ENCODE measurements at places on chromosomes 13 and 19.

DNA sequence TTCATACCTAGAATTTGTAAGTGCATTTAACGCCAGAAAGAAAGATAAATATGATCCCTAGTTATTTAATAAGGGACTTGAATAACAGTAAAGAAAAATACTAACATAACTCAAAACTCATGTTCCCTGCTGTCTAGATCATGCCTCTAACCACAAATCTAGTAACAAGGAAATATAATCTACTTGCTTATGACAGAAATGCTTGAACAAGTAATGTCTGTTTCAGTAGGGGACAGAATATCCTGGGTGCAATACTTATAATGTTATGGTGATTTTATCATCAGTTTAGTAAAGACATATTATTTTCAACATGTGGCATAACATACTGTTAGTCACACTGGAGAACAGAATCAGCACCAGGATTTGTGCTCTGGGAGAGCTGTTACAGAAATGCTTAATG is 861.9 kb upstream of the SLITRK1 start:
- DNase-seq: no peak

DNA sequence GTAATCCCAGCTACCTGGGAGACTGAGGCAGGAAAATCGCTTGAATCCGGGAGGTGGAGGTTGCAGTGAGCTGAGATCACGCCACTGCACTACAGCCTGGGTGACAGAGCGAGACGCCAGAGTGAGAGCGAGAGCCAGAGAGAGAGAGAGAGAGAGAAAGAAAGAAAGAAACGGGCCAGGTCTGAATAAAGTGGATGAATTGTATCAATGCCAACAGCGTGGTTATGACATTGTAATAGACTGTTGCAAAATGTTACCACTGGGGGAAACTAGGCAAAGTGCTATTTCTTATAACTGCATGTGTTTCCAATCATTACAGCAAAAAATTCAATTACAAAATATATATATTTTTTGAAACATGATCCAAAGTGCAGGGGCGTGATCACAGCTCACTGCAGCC is 11.8 kb upstream of the BTBD2 start:
- DNase-seq: peak; percentile 41

- no peak for DNase-seq
Observed at GRCh38 chr13:105972306-105972721, 563.1 kb downstream of the EFNB2 start.

DNA sequence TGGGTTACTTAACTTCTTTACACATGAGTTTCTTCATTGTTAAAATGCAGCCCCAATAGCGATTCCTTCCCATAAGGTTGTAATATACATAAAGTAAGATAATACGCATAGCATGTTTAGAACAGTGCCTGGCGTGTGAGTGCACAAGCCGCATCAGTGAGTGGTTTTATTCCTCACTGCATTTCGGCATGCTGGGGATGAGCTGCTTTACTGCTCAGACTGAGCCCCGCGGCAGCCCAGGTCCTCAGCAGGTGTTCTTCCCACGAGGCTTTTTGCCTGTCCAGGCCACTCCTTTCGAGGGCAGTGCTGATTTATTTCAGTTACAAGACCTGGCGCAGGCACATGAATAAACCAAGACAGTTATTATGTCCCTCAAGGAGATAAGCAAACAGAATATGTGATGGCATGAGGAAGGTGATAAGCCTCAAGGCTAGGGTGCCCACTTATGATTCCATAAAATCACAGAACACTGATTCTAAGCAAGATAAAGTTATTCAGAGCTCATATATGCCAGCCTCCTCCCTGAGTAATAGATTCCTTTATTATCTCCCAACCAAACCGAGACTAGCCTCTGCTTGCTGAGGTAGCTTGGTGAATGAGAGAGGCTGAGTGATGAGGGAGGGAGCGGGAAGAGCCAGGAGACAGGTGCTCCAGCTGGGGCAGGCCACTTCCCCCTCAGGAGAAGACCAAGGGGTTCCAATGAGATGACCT is 505.5 kb downstream of the DIAPH3 start:
- DNase-seq: peak; percentile 9

DNA sequence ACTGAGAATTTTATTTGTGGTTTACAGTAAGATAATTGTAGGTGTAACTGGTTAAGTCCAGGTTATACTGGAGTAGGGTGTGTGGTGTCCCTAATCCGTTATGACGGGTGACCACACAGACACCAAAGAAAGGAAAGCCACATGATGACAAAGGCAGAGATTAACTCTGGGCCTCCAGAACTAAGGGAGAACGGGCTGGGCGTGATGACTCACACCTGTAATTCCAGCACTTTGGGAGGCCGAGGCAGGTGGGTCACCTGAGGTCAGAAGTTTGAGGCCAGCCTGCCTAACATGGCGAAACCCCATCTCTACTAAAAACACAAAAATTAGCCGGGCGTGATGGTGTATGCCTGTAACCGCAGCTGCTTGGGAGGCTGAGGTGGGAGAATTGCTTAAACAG is 10.2 kb upstream of the FUT2 start:
- DNase-seq: peak; percentile 39

DNA sequence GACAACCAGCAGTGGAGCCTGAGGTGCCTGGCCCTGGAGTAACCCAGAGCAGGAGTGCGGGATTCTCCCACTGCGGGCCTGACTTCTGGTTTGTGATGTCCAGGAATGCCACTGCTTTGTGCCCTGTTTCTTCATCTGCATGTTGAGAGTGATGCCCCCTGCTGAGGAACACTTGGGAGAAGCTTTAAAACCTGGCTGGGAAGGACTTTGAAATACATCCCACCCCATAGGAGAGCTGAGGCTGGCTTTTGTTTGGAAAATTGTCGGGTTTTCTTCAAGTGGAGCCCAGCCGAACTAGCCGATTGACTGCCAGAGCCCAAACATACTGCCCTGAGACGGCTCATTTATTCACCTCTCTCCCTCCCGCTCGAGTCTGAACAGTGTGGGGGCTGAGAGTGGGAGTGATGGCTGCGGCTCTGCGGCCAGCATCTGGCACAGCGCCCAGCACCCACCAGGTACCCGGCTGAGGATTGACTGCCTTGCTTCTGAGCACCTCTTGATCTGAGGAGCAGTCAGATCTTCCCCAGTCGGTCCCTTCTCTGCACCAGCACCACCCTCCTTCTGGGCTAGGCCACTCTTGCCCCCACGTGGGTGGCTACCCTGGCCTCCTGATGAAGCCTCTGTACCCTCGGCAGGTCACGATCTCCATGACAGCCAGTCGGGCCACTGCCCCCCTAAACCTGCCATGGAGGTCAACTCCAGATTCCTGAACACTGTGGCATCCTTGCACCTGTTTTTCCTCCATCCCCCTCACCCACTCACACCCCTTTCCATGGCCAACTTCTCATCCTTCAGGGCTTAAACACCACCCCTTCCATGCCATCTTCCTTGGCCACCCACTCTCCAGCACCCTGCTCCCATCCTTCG is 148.9 kb downstream of the SIPA1L3 start:
- no peak for DNase-seq

GRCh38 chr13:59024434-59024833 is 1139.3 kb downstream of the DIAPH3 start:
- DNase-seq: no peak

- DNase-seq: peak; percentile 49
Observed at GRCh38 chr13:30810261-30810701, 74.9 kb downstream of the ALOX5AP start.

- no peak for DNase-seq
Observed at GRCh38 chr13:26222520-26223046, 469 bp upstream of the RNF6 start.

DNA sequence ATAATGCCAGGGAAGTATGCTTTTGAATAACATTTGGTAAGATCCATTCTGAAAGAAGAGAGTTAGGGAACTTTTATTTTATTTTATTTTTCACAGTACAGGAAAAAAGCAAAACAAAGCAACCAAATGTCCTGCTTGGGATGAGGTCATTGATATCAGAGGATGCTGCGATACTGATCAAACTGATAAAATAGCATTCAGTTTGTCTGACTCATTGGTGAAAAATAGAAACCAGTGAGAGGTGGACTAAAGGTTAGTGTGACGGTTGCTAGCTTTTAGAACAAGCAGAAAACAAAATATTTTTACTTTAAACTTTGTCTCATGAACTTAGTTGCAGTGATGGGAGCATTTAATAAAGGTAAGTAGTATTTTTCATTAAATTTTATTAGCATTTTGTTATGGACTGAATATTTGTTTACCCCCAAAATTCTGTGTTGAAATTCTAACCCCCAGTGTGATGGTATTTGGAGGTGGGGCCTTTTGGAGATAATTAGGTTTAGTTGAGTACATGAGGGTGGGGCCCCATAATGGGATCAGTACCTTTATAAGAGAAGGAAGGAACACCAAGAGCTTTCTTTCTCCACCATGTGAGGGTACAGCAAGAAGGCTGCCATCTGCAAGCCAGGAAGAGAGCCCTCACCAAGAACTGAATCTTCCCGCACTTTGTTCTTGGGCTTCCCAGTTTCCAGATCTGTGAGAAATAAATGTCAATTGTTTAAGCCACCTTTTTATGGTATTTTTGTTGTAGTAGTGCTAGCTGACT is 37.3 kb downstream of the ITGBL1 start:
- peak; percentile 73 for DNase-seq

- peak; percentile 60 for DNase-seq
Observed at GRCh38 chr19:18093439-18094161, 4.0 kb upstream of the MAST3 start.

DNA sequence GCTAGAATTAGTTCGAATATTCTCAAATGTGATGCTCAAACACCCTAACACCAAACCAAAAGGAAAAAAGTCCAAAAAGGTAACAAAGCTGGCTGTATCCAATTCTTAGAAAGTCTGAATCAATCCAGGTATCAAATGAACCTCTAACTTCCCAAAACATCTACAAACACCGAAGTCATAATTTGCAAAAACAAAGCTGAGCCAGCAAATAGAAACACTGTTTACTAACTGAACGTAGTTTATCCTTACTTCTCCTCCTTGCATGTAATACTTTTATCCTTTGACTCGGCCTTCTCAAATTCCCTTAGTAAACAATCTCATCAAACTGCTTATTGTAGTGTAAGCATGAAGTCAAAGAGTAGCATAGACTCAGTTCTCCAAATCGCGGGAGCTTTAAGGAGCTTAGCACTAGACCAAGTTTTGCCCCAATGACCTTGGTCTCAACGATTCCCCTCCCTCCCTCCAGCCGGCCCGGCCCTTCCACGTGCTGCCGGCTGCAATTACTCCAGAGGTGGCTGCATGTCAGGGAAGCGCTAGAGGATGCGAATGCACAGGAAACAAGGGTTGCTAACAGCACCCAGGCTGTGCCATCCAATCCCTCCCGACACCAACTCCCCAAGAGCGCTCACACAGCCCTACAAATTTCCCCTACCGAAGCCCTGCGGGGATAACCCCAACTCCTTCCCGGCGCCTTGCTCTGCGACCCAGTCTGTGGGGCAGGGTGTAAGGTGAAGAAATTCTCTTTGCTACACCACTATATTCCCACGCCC is 693 bp downstream of the XPO4 start:
- DNase-seq: peak; percentile 49
